ENCODE measurements at places on chromosomes 3 and 15.

- no peak for DNase-seq
Measured at GRCh38 chr3:52183786-52184445, 14.0 kb upstream of the ALAS1 start.

- DNase-seq = no peak
Measured at GRCh38 chr3:20405744-20406143, 219.7 kb upstream of the SGO1 start.

- DNase-seq = no peak
Measured at GRCh38 chr3:70824078-70824477, 511.6 kb upstream of the MDFIC2 start.

GRCh38 chr3:131518680-131519079, 15.9 kb upstream of the MRPL3 start:
- DNase-seq = no peak

DNA sequence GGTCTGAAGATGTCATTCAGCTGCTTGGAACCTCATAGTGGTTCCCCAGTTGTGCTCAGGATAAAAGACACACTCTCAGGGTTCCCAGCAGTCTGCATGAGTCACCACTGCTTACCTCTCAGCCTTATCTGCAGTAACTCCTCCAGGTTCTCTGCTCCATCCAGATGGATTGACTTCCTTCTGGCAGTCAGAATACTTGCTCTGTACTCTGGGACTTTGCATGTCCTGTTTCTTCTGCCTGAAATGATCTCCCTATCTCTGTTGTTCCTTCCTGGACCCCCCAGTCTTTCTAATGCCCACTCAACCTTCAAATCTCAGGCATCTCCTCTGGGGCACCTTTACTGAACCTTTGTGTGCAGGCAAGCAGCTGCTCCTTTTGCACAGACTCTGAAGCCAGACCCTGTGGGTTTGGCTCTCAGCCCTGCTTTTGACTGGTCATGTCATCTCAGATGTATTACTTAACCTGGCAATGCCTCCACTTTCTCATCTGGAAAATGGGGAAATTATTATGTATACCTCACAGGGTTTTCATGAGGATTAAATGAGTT, 38.4 kb downstream of the ITPR1 start:
- no peak for DNase-seq

- no peak for DNase-seq
Measured at GRCh38 chr3:52479877-52480575, 15.1 kb upstream of the STAB1 start.

- DNase-seq = peak; percentile 93
Measured at GRCh38 chr3:132432639-132433038, 15.3 kb downstream of the DNAJC13 start.

- DNase-seq = no peak
Measured at GRCh38 chr3:176861137-176861536, 336.1 kb downstream of the TBL1XR1 start.

- peak; percentile 60 for DNase-seq
Measured at GRCh38 chr15:44719293-44719999, 8.1 kb downstream of the B2M start.

- DNase-seq = no peak
Measured at GRCh38 chr3:104642827-104643226, 723.9 kb upstream of the ALCAM start.

GRCh38 chr15:45873781-45874180, 239.0 kb downstream of the SQOR start:
- no peak for DNase-seq

GRCh38 chr15:26901041-26901440, 34.2 kb downstream of the GABRA5 start:
- no peak for DNase-seq

DNA sequence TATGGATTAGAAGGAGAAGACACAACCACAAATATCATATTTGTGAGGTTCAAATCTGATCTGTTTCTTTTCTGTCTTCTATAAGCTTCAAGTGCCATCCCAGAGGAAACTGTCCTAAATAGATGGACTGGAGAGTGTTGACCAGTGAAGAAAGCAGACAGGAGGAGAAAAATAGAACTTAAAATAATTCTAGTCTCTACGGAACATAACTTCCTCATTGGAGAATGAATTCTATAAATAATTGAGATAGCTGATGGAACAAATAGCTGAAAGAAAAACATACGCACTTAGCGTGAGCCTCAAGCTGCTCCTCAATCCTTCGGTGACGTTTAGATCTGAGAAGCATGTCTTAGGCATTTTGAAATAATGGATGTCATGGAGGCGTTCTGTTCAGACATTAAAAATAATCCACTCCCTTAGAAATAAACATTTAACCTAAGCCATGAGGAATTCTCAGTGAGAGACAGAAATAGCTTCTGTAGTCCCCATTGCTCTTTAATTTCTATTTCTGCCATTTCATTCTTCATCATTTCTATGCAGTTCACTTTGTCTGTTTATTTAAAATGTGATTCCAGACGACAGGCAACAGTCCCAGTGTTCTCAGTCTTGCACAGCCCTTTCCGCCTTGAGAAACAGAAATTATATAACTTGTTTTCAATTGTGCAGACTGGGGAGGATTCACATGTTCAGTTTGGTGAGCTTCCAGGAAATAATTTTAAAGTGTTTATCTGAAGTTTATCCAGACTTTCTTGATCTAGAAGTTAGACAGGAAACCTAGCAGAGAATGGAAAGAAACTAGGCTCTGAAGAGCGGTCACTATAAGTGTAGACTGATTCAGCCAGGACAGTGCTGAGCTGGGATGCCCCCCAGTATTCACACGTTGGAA, 97.3 kb downstream of the NR1D2 start:
- no peak for DNase-seq

- DNase-seq = peak; percentile 77
Measured at GRCh38 chr3:194134231-194134756, 1.7 kb upstream of the HES1 start.

- no peak for DNase-seq
Measured at GRCh38 chr3:144252896-144253295, 281.3 kb downstream of the DIPK2A start.

DNA sequence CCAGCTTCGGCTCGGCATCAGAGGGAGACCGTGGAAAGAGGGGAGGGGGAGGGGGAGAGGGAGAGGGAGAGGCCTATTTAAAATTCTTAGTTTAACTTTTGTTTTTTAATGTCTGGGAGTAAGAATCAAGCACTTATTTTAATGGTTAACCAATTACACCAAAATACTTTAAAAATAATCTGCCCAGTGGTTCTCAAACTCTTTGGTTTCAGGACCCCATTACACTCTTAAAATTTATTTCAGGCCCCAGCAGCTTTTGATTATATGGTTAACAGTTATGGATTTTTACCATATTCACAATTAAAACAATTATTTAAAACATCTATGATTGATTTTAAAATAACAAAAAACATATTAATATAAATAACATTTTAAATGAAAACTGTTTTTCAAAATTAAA, 44.5 kb downstream of the NKIRAS1 start:
- DNase-seq = no peak

DNA sequence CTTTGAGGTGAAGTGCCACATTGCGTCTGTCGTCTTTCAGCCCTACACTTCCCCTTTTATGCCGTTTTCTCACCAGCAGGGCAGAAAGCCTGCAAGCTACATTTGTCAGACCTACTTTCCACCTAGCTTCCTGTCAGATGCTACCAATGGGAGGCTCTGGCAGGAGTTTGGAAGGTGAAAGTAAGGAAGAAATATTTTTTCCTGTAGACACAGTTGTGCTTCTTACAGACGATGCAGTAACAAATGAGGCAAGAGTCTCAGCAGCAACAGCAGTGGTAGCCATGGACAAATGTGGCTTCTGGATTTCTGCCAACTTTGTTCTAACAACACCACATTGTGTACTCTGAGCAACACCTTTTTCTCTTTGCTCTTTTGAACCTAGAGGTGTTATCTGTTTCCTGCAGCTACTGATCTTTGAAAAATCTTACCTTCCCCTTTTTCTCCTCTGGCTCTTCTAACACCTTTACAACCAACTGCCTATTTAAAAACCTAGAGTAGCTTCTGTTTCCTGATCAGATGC, 70.6 kb upstream of the STT3B start:
- DNase-seq = no peak

GRCh38 chr15:93982226-93982727, 249.1 kb upstream of the MCTP2 start:
- DNase-seq = no peak
